Stimulated activated CD8-positive, alpha-beta memory T cell treated with anti-CD3 and anti-CD28 coated beads, Interleukin-15, amount 100 ng/mL, for 48 hours (primary cell): ENCODE measurements at places on chromosomes 6 and 20.

- DNase-seq: no peak
These were observed at the start of gene COL9A1 for GRCh38 chr6:70303034-70303525. TSS of gene COL9A1 (minus strand) at chr6:70303084. CDS start at chr6:70302924, 160 bp downstream.

DNA sequence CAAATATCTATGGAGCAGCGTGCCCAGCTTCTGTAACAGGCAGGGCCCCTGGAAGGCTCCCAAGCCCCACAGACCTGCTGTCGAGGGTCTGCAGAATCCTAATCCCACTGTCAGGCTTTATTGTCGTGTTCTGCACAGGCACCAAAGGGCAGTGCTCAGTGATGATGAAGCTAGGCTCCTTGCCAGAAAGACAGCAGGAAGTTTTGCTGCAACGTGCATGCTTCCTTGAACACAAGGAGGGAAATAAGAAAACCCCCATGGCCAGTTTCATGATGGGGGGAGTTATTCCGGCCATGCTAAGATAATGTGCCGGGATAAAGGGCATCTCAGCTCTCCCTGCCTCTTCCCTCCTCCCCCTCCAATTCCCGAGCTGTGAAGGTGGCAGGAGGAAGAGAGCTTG lies 109.4 kb upstream of the KCNG1 start:
- no peak for DNase-seq

- DNase-seq: no peak
These were observed 386.9 kb downstream of the CDH26 start for GRCh38 chr20:60345106-60345505.

DNA sequence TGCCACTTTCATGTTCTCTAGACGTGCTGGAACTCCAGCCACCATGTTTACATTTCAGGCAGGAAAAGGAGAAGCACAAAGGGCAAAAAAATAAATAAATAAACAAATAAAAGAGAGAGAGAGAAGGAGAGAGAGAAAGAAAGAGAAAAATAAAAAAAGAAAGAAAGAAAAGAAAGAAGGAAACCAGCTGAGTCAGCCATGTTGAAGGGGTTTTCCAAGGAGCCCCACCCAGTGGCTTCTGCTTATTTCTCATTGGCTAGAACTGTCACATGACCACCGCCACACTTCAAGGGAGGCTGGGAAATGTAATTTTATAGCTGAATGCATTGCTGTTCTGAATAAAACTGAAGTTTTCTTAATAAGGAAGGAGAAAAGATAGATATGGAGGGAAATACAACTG lies 71.1 kb downstream of the BFSP1 start:
- DNase-seq: no peak

GRCh38 chr20:40019510-40019909 lies 669.5 kb downstream of the MAFB start:
- no peak for DNase-seq

DNA sequence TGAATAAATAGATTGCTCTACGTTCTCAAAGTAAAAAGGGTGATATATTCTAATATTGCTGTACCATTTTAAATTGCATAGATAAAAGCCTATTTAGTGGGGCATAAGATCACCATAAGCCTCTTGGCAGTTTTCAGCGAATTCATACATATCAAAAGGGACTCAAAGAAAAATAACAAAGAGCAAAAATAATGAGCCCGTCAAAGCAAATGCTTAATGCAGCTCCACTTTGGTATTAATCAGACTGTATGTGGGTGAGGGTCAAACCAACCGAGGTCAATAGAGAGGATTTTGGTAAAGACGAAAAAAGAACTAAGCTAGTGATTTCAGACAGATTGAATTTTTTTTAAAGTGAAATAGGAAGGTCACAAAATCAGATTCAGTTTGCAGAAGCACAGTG lies 598.8 kb downstream of the GRIK2 start:
- DNase-seq: no peak
